D721Med (cell line): ENCODE measurements at places on chromosomes 16 and 17.

DNA sequence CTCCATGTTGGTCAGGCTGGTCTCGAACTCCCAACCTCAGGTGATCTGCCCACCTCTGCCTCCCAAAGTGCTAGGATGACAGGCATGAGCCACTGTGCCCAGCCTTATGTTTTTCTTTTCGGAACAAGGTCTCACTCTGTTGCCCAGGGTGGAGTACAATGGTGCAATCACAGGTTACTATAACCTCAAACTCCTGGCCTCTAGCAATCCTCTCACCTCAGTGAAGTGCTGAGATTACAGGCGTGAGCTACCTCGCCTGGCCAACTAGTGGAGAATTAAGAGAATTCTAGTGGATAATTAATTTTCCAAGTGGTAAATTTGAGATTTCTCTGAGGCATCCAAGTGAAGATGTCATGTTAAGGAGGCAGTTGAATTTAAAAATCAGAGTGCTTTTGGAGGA, 2.9 kb upstream of the FBXO47 start:
- DNase-seq: no peak

DNA sequence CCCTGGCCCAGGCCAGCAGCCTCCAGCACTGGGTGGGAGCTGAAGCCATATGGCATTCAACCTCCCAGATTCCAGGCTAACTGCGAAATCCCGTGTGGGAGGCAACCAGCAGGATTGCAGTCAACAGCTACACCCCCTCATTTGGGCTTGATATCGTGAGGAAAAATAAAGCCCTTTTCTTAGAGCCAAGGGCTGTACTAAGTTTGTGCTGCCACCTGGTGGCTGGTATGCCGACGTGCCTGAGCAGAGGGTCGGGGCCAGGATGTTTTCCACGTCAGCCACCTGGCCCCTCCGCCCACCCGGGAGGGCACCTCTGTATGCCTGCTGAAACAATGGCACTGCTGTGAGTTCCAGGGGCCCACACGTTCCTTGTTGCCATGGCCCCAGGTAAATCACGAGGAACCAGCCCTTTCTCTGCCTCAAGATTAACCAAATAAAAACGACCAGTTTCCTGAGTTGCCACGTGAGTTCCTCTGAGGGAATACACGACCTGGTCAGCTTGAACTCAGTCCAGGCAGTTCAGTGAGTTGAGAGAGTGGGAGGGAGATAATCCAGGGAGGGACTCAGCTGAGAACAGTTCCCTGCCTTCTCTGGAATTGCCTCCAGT, 9.0 kb downstream of the TMEM98 start:
- DNase-seq: no peak

GRCh38 chr16:59591480-59591879, 857.4 kb upstream of the GOT2 start:
- no peak for DNase-seq

DNA sequence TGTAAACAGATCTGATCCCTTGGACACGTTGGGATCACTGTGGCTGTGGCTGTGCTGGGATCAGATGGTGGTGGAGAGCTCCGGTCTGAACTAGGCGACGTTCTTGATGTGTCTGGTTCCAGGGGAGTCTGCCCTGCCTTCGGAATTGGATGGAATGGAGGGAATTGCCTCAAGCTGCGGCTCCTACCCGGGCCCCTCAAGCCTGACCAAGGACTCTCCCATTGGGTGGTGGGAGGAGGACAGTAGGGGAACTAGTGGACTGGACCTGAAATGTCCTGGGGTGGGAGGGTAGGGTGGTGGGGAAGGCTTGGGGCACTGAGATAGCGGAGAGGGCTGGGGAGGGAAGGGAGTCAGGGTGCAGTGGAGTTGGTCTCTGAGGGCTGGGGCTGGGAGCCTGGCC, 3.2 kb upstream of the UBALD1 start:
- no peak for DNase-seq

- no peak for DNase-seq
Observed at GRCh38 chr17:32916134-32916533, 11.8 kb upstream of the TMEM98 start.

- no peak for DNase-seq
Observed at GRCh38 chr17:61335105-61335844, 64.4 kb upstream of the TBX2 start.

- no peak for DNase-seq
Observed at GRCh38 chr16:20181416-20181815, 107.7 kb upstream of the GPR139 start.

DNA sequence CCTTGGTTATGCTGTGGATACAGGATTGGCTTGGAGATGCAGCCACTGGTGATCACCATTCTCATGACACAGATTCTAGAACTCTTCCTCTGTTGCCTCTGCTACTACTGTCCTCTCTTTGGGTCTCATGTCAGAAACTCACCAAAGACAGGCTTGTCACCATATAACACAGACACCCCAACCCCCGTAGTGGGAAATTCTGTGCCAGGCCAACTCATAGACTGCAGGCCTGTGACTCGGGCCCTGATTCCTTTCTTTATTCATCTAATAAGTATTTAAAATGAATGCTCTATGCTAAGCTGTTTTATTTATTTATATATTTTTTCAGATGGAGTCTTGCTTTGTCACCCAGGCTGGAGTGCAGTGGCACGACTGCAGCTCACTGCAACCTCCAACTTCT, 9.5 kb downstream of the CYB5D2 start:
- DNase-seq: no peak

GRCh38 chr17:51914577-51914976, 243.9 kb downstream of the CA10 start:
- DNase-seq: no peak

- no peak for DNase-seq
Observed at GRCh38 chr17:57338257-57338914, 82.1 kb downstream of the MSI2 start.

DNA sequence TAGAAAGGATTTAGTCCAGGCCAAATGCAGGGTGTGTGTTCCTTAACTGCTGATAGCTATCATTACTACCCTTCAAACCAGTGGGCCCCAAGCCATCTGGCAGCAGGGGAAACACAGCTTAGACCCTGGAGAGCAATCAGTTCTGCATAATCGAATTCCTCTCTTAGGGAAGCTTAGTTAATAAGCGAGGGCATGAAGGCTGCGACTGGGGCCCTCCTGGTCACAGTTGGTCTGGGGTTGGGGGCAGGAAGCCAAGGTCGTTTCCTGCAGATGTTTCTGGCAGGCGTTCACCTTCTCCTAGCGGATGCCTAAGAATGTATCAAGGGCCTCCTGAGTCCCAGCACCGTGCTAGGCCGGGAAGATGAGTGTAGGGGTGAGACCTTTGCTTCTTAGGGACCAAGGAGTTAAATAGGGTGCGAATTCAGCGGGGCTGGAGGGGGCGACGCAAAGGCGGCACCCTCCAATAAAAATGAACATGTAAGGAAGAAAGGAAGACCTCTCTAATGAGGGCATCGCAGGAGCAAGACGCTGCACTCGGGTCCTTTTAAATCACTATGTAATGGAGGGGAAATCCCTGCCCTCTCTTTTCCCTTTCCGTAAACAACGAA, 16.5 kb upstream of the EEF2K start:
- no peak for DNase-seq

DNA sequence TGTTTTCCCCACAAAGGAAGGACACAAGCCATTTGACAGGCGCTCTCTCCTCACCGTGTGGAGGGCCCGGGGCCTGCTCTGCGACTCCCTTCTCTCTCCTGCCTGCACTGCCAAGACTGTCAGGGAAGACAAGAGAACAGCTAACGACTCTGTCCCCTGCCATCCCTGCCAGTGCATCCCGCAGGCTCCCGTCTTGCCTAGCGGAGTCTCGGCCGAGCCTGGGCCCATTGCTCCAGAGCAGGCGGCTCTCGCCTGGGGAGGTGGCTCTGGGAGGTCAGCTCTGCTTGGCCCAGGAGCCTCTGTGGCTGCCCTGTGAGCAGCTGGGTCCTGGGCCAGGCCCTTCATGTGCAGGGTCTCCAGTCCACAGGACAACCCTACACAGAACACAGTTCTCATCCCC, 53.0 kb downstream of the WNT3 start:
- no peak for DNase-seq

DNA sequence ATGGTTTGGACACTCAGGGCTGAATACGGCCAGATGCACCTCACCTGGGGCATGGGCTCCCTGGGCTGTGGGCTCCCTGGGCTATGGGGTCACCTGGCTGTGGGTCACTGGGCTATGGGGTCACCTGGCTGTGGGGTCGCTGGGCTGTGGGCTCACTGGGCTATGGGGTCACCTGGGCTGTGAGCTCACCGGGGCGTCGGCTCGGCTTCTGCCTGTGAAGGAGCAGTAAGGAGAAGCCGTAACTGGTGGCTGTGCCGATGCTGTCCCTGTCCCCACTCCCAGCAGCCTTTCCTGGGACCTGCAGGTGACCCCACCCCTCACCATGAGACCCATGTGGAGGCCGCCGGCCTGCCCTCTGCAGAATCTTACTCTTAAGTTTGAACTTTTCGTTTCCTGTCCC, 1.9 kb upstream of the PERCC1 start:
- no peak for DNase-seq

DNA sequence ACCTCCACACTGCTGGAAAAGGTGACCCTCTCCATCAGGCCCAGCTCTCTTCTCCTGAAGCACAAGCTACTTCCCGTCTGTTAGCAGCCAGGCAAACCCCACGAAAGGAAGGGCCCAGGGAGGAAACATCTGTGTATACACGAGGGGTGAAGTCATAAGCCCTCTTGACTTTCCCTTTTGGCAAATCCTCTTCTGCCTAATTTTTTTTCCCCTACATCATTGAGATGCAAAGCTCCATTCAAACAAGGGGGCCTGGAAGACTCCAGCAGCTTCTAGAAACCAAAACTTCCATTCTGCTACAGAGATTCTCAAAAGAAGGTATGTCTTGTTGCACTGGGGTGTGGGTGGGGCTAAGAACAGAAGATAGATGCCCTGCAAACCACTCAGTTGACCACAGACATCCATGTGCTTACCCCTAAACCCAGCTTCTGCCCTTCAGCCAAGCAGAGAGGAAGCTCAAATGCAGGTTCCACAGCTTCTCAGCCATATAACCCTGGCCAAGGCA, 145.6 kb upstream of the RCVRN start:
- DNase-seq: no peak
